ENCODE measurements at places on chromosomes 6 and 20. TPM values are rescaled to one million over a fixed set of nuclear protein-coding genes. Genes with fewer than 3 reads are reported as not detected.

GRCh38 chr20:62795023-62795761, 1.1 kb upstream of the MRGBP start:
- ATAC-seq, result peak; percentile 5

- no peak for ATAC-seq
Observed at GRCh38 chr6:148971031-148971927, 224.4 kb downstream of the UST start.

GRCh38 chr6:157867155-157867559, 44.1 kb downstream of the SNX9 start:
- ATAC-seq, result peak; percentile 93

DNA sequence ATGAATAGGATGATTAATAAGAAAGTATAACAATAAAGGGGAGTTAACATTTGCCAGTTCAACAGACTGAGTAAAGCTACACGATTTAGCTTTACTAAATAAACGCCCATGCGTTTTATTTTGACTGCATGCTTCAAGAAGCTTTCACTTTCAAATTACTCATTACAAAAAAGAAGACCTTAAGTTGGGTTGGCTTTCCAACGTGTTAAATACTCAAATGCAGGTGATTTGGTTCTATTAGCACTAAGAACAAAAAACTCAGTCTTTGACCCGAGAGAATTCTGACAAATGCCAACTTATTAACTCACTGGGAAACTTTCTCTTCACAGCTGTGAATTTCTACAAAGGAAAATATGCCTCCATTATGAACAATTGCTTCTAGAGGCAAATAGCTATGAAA, 24.8 kb downstream of the RNF146 start:
- ATAC-seq, result peak; percentile 82

GRCh38 chr6:85585741-85586140, 7.9 kb downstream of the SNX14 start:
- ATAC-seq, result no peak

- no peak for ATAC-seq
Observed at GRCh38 chr6:42220807-42221206, 3.1 kb upstream of the MRPS10 start.

GRCh38 chr20:50688256-50688975, 2.9 kb downstream of the RIPOR3 start:
- ATAC-seq, result no peak

DNA sequence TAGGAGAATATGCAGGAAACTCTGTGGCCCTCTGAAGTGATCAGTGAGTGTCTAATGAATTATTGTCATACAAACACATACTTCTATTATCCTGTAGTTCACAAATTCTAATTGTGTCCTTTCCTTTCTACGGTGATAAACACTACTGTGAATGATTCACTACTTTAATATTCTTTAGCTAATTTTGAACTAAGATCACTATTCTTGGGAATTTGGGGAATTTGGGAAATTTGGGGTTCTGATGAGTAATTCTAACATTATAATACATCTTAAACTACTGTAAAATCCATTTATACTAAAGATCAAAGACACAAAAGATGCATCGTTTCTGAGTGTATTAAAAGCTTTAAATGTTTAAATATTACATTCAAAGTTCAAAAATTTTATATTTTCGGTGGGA, 1287.2 kb upstream of the CITED2 start:
- no peak for ATAC-seq

DNA sequence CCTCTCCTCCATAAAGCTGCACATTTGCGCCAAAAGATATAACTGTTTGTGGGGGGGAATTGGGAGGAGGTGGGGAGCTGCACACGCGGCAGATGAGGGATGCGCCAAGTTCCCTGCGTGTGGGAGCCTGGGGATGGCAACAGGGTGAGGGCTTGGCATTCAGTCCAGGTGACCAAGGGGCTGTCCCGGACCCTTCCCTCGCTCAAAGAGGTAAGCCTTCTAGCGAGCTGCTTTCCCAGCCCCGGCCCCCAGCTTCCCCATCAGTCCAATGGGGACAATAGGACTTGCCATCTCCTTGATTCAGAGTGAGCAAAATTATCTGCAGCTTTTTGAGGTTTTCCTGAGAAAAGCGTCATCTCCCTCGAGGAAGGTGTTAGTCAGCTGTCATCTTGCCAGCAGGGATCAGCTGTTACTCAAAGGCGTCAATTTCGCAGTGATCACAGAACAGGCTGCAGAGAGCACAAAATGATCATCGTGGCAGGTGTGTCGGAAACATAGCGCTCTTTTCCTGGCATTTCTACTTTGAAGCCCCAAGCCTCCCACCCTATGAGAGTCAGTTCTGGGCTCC, 21.3 kb downstream of the ZNF831 start:
- peak; percentile 32 for ATAC-seq

DNA sequence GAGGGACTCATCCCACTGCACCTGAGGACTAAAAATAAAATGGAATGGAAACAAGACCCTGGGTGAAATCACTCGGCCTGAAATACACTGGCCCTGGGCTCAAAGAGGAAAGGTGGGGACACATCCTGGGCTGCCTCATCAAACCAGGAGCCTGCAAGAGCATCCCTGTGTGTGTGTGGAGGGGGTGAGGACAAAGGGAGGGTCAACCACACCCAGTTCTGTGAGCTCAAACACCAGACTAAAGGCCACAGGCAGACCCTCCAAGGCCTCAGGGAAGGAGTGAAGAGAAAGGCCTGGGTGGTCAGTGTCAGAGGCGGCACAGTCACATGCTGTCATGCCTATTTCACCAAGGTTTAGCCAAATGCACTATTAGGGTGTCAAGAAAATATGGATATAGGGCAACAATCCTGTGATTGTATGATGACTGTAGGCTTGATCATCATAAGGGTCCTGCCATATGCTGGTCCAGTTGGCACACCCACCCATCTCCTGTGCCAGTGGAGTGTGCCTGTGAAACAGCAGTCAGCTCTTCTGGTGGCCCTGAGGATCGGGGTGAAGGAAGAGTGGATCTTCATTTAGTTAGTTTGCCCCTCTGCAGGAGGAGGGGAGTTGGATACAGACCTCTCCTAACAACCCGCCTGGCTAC, 28.9 kb downstream of the SRSF3 start:
- ATAC-seq, result peak; percentile 25

- no peak for ATAC-seq
Observed at GRCh38 chr20:19998990-19999705, 18.0 kb upstream of the NAA20 start.

DNA sequence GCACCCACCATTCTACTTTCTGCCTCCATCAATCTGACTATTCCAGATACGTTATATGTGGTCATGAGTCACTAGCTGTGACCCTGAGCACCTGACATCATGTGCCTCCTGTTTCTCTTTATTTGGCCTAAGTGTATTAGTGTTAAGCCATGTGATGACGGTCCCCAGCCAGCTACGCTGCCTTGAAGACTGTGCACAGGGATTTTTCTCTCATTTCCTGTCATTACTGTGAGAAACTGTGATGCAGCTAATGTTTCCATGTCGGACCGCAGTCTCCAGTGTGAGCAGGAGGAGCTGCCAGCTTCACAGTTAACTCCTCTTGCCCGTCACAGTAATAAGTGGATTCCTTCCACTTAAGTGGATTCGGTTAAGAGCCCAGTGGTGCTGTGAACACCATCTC, 9.9 kb upstream of the SPATS1 start:
- no peak for ATAC-seq

DNA sequence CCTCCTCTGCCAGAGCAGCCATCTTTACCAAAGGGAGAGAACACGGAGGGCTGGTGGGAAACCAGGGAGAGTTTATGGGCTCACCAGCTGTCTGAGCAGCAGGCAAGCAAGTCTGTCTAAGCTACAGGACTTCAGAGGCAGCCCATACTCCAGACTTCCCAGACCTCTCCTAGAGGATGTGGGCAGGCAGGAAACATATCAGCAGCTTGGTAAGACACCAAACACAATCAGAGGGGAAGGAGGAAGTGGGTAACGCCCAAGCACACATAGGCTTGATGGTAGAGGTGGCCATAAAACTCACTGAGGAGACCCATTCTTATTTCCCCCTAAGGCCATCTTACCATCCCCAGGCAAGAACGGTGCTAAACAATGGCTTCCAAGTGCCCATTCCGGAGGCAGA, 143.1 kb upstream of the ARID1B start:
- no peak for ATAC-seq

- no peak for ATAC-seq
Observed at GRCh38 chr6:47403801-47404200, 73.8 kb upstream of the CD2AP start.

Gene ALDH8A1
- total RNA-seq, result 4.4 TPM

Gene DNAAF9
- 3.3 TPM for total RNA-seq

Gene SRMS
- not detected for total RNA-seq

Gene KCNK5
- total RNA-seq, result 6.1 TPM

Gene PLN
- total RNA-seq, result 0.52 TPM

Gene TINAG
- not detected for total RNA-seq
